ENCODE measurements at places on chromosomes 6 and 20.

DNA sequence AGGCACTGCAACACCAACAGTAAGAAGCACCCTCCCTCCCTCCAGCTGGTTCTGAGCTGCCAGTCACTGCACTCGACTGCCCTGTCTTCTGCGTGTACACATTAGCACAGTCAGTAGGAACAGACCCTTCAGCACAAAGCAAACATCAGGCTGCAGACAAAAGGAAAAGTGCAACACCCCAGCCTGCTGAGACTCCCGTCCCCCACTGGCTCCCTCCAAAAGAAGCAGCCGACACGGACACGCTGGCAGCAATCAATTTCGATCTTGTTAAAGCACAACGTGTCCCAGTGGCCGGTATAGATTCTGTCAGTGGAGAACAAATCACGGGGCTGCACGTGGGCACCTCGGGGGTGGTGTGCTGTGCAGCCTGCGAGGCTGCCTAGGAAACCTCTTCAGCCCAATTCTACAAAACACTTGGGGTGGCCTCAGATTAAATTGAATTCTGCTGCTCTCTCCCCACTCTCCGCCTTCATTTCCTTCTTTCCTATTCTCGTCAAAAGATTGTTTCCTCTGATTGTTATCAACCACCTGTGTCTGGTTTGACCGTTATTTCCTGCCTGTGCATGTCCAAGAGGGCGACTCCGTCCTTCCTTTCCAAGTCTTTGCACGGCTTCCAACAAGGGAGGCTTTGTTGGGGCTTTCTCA lies 38.7 kb downstream of the TRAF3IP2 start:
- DNase-seq, result no peak

GRCh38 chr6:84424956-84425355 lies 197.5 kb upstream of the CEP162 start:
- no peak for DNase-seq

GRCh38 chr6:89970609-89971337 lies 76.5 kb downstream of the GJA10 start:
- DNase-seq, result peak; percentile 44

- DNase-seq, result no peak
Measured at GRCh38 chr6:132858750-132859149, 44.4 kb downstream of the RPS12 start.

GRCh38 chr20:45014671-45015415 lies 48.5 kb downstream of the STK4 start:
- no peak for DNase-seq

DNA sequence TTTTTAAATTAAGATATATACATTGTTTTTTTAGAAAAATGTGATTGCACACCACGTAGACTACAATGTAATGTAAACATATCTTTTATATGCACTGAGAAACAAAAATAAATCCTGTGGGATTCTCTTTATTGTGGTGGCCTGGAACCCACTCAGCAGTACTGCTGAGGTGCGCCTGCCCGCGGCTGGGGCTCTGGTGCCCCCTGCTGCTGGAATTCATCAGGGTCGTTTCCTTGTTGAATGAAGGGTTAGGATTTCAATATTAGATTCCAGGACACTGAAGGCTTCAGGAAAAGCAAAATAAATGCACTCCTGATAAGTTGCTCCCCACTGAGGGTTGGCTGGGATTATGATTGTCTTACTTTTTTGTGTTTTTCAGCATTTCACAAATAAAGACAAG lies 175.8 kb upstream of the GGTLC1 start:
- DNase-seq, result peak; percentile 16

GRCh38 chr20:24678351-24679106 lies 209.1 kb downstream of the SYNDIG1 start:
- DNase-seq, result no peak

DNA sequence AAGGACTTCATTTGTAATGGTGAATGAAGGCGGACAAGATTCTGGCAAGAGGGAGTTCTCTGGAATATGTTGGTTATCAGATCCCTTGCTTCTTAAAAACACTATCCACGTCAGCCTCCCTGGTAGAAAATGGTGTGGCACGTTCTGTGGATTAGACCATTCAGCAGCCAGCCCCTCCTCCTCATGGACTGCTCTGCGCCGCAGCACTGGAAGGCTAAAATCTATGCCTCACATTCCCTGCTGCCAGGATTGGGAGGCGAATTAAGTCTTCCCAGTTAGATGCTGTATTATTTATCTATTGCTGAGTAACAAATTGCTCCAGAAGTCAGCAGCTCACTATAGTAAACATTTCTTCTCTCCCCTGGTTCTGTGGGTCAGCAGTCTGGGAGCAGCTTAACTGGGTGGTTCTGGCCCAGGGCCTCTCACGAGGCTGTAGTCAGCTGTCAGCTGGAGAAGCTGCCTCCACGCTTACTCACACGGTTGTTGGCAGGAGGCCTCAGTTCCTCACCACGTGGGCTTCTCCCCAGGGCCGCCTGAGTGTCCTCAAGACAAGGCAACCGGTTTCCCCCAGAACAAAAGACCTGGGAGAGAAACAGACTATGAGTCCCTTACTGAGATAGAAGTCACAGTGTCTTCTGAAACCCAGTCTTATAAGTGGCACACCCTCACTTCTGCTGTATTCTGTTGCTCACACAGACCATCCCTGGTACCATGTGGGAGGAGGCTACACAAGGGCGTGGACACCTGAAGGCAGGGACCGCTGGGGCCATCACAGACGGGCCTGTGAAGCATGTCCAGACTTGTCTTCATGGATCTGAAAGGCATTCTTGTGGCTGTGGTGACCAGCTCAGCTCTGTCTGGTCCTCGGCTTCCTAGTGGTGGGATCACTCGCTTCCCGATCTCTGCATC lies 101.0 kb downstream of the NRN1 start:
- no peak for DNase-seq

GRCh38 chr20:35319192-35319870 lies 27.1 kb upstream of the FAM83C start:
- no peak for DNase-seq

DNA sequence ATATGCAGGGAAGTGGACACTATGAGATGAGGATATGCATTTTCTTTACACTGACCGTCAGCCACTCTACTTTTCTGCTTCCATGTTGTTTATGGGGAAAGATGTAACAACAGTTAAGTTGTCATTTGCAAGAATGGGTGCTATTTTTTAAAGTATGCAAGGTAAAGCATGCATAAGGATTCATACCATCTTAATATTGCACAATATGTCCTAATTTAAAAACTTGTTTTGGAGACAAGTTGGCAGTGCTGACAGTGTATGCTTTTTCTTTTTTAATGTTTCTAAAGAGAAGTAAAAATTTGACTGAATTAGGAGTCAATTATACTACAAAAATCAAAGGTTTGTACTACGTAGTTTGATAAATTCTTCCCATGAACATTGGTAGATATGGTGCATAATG lies 435.4 kb downstream of the MMUT start:
- DNase-seq, result no peak

DNA sequence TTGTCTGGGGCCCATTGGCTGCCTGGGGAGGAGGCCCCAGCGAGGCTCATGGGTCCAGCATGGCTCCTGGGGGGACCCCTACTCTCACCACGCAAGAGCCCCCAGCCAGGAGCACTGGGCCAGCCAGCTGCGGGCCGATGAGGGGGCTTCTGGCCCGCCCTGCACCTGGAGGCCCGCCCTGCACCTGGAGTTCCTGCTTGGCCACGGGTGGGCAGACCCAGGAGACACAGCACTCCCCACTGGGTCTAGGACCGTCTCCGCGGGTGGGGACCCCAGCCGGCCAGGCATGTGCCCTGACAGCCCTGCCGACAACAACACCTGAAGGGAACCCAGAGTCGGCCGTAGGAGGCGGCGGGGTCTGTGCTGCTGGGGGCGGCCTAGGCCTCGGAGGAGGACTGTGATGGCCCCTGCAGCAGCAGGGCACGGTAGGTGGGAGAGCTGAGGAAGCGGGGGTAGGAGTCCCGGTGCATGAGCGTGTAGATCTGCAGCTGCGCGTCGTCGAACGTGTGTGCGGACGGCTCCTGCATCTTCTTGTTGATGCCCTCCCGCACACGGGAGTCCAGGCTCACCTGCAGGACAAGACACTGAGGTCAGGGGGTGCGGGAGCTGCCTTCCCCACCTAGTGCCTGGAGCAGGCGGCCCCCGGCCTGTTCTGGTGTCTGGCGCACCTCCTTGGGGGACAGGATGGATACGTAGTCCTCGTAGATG lies 5.7 kb downstream of the RGS19 start:
- DNase-seq, result no peak

DNA sequence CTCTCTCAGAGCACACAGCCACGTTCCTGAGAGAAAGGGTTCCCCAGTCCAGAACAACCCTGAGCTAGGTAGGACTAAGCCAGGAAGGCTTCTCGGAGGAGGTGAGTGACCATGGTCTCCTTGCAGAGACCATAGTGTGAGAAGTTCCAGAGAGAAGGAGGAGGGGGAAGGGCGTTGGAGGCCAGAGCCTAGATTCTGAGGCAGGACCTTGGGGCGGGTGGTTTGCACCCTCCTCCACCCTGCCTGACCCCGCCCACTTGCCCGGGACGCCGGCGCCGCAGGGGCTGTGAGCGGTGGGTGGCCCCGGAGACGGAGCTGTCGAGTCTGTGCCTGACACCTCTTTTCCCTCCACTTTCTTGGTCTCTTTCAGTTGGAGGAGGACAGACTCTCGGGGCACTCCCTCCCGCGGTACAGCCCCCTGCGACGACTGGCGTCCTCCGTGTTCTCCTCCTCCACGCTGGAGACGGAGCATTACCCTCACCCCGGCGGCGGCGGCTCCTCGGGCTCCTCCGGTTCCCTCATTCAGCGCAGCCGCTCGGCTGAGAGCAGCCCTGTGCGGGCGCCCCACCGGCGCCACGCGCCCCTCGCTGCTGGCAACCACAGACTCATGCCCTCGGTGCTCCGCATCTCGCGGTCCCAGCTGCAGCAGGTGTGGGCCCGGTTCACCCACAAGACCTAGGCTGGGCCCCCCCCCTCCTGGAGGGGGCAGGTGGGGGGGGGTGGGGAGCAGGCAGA lies 26.2 kb downstream of the TTBK1 start:
- peak; percentile 39 for DNase-seq

- DNase-seq, result no peak
Measured at GRCh38 chr20:37520419-37520955, 563 bp upstream of the NNAT start.

DNA sequence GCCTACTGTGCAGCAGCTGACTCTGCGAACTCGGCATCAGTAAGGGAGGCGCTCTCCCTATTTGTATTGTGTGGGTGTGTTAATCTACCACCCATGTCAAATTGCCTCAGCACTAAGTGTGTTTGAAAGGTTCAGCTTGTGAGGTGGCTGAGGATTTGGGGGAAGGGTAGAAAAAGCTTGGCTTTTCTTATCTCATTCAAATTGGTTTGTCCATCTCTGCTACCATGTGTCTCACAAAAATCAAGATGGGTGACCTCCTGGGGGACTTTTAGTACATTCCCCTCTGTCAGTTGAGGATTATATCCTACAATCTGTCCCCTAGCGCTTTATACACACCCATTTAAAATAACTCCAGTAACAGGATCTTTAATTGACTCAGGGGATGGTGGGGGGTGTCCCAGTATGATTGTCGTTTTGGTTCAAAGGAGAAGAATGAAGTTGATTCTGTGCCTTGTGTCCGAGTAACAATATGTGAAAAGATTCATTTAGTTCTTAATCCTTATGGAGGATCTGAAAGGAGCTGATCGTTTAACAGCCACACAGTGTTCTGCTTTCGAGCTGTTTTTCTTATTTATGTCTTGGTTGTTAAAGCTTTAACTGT lies 609.6 kb downstream of the PKHD1 start:
- no peak for DNase-seq

DNA sequence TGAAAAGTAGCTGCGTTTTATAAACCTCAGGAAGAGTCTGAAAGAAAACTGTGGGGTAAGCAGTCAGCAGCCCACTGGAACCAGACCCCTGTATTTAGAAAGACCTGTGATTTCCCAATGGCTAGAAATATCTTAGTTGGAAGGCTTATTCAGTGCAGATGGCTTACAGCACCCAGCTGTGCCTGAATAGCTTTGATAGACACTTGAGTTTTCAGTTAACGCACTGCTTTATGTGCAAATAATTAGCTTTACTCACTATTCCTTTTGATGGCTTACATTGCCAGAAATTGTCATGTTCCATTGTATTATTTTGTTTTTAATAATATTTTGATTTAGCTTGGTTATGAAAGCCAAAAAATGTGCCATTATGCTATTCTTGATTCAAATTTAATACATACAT lies 465.3 kb upstream of the SYNCRIP start:
- no peak for DNase-seq

- no peak for DNase-seq
Measured at GRCh38 chr6:135054226-135054568, 425 bp downstream of the HBS1L start.

DNA sequence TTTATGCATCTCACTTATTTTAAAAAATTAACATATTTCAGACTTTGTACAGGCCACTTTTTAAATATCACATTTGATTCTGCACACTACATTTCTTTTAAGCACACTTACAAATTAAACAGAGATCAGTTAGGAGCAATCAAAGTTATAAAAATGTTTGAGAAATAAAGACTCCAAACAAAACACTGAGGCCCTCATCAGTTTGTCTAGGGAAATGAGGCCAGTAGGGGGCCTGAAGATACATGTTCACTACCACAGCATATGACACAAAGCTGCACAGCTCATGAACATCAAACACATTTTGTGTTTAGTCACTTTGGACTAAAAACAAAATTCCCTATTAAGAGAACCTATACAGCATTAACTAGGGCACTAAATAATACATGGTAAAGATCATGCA lies 180.5 kb downstream of the PDE7B start:
- DNase-seq, result no peak

DNA sequence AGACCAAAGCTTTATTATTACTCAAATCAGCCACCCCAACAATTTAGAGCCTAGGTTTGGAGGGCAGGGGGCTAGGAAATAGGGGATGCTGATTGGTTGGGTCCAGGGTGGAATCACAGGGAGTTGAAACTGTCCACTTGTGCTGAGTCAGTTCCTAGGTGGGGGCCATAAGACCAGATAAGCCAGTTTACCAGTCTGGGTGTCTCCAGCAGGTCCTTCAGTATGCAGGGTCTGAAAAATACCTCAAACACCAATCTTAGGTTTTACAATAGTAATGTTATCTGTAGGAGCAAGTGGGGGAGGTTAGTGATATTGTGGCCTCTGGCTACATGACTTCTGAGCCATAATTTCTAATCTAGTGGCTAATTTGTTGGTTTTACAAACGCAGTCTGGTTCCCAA lies 63.2 kb downstream of the UBR2 start:
- DNase-seq, result no peak

- DNase-seq, result no peak
Measured at GRCh38 chr6:36126121-36126520, 4.2 kb upstream of the MAPK13 start.

DNA sequence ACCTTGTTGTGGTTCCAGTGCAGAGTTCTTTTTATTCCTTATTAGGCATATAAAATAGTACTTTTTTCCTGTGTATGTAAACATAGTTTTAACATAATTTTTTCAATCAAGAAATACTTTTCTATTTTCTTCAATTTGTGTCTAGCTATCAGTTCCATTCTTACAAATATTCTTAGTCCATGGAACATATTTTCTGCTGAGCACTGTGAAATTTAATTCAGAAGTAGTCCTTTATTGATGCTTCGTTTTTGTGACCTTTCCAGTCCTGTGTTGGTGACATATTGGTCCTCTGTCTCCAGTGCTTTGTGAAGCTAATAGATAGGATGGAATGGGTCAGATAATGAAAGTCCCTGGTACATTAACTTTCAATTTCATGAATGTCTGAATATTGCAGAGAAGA lies 325.1 kb downstream of the SAMD5 start:
- no peak for DNase-seq

Data from RPMI8226 (cell line).